Hair follicle dermal papilla cell (primary cell): ENCODE measurements at places on chromosomes 13 and 19. TPM values are rescaled to one million over a fixed set of nuclear protein-coding genes. Genes with fewer than 3 reads are reported as not detected.

TMIGD2 gene
- 0.36 TPM in 1 of 2 replicates, not detected in the other for total RNA-seq

HCN2 gene
- 2.4 and 2.9 TPM in 2 replicates for total RNA-seq

KLF1 gene
- total RNA-seq: not detected in 2 replicates

ZNF546 gene
- total RNA-seq: 3.0 and 4.7 TPM in 2 replicates

KASH5 gene
- not detected in 2 replicates for total RNA-seq

ZNF578 gene
- 4.6 and 5.7 TPM in 2 replicates for total RNA-seq

ZNF787 gene
- total RNA-seq: 26.4 and 33.6 TPM in 2 replicates

KLK10 gene
- 0.12 TPM in 1 of 2 replicates, not detected in the other for total RNA-seq

KLK11 gene
- total RNA-seq: not detected in 2 replicates

ZNF577 gene
- total RNA-seq: 5.2 and 6.8 TPM in 2 replicates

KCNRG gene
- 3.0 and 3.9 TPM in 2 replicates for total RNA-seq

RAB3D gene
- 23.7 and 24.3 TPM in 2 replicates for total RNA-seq

PLIN5 gene
- not detected in 2 replicates for total RNA-seq

KLK15 gene
- total RNA-seq: not detected in 2 replicates

TNFSF13B gene
- total RNA-seq: 1.8 and 3.6 TPM in 2 replicates

S1PR5 gene
- total RNA-seq: not detected in 2 replicates

CBARP gene
- total RNA-seq: 3.2 and 4.2 TPM in 2 replicates

SMIM44 gene
- total RNA-seq: not detected in 2 replicates

CYP2F1 gene
- not detected in 2 replicates for total RNA-seq

USF2 gene
- total RNA-seq: 64.4 and 64.5 TPM in 2 replicates

NKPD1 gene
- not detected in 2 replicates for total RNA-seq

CLIP3 gene
- 20.4 and 22.8 TPM in 2 replicates for total RNA-seq

NOTCH3 gene
- total RNA-seq: 6.9 and 14.4 TPM in 2 replicates

ADPRHL1 gene
- 1.1 and 2.3 TPM in 2 replicates for total RNA-seq

ZNF134 gene
- total RNA-seq: 33.9 and 40.4 TPM in 2 replicates

ZNF444 gene
- 16.9 and 17.1 TPM in 2 replicates for total RNA-seq

EML2 gene
- 25.2 and 27.0 TPM in 2 replicates for total RNA-seq

PEG3 gene
- 3.1 and 7.4 TPM in 2 replicates for total RNA-seq

KANK3 gene
- 0.16 and 0.61 TPM in 2 replicates for total RNA-seq

ZNF154 gene
- total RNA-seq: 6.0 and 7.6 TPM in 2 replicates

PRR19 gene
- 0.32 and 0.49 TPM in 2 replicates for total RNA-seq

MYH14 gene
- total RNA-seq: under 0.01 TPM in 1 of 2 replicates, not detected in the other

HS6ST3 gene
- not detected in 2 replicates for total RNA-seq
